ENCODE measurements at places on chromosomes 6 and 20.

GRCh38 chr20:7195704-7196103, 428.2 kb downstream of the BMP2 start:
- peak; percentile 85 for DNase-seq

DNA sequence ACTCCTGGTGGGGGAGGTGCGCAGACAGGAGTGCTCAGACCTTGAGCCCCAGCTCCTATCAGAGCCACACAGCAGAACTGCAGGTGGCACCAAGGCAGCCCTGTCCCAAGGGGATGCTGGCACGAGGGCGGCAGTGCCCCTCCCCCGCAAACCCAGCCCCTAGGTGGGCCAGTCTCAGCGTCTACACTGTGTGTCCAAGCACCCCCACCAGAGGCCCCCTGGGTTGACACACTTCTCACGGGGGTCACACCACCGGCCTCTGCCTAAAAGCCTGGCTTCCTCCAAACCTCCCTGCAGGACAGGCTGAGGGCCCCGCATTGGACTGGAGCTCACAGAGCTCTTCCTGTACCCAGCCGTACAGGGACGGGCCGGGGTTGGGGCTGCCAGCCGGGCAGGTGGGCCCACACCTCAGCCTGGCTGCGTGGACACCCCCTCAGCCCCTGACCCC, 8.1 kb downstream of the SLC2A4RG start:
- no peak for DNase-seq

- DNase-seq = no peak
Measured at GRCh38 chr20:37864298-37864697, 38.6 kb upstream of the VSTM2L start.

GRCh38 chr6:6582131-6582530, 6.4 kb upstream of the LY86 start:
- no peak for DNase-seq

DNA sequence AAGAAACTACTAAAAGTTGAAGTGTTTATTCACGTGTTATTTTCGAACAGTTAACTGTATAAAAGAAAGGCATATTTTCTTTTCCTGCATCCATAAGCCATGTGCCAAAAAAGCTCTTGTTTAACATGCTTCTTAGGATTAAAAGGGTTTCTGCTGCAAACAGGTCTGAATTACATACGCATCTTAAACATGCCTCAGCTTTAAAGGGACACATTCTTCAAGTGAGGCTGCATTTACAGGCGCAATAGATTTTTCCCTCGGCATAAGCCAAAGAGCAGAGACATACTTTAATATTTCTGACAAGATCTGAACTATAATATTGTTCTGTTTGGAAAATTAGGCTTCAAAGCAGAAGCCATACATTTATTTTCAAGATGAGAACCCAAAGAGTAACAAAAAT, 39.4 kb downstream of the PDE7B start:
- DNase-seq = no peak

DNA sequence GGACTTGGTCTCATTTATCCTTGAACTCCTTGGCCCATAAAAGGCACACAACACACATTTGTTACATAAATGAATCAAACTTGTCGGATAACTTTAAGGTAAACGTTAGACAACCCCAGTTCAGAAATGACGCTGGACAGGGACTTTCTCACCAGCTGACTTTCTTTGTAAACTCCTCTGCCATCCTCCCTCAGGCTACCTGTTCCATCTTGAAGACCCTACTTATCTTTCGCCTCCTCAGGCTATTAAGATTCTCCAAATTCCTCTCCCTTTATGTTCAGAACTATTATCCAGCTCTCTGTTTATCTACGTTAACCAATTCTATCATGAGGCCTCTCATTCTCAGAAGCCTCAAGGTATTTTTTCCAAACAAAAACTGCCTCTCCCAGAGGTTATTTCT, 47.7 kb upstream of the KIF16B start:
- DNase-seq = no peak

DNA sequence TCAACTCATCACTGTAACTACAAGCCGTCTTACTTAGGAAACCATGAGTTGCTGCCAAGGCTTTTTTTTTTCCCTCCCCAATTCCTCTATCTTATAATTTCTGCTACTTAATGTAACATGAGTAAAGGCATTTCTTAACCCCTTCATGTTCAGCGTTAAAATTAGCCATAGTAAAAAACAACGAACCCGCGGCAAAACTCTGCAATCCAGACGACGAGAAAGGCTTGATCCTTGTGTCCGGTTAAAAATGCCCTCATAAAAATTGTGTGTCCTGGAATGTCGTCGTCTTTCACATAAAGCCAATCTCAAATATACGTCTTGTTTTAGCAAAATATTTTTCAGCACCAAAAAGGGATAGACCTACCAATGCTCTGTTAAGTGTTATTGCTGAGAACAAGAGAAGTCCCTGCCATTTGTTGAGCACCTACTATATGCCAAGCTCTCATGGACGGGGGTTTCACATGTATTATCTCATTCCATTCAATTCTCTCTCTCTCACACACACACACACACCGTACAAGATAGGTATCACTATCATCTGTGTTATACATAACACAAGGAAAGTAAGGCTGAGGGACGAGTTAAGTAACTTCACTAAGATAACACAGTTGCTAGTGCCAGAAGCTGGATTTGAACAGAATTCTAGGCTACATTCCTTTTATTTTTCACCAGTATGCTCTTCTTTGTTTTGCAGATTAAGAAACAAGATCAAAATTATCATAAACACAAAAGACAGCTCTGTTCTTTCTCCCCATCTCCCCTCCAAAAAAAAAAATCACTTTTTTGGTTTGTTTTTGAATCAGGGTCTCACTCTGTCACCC, 683 bp upstream of the ARHGAP18 start:
- no peak for DNase-seq

GRCh38 chr6:26216886-26217713, 129.9 kb downstream of the HFE start:
- peak; percentile 90 for DNase-seq

DNA sequence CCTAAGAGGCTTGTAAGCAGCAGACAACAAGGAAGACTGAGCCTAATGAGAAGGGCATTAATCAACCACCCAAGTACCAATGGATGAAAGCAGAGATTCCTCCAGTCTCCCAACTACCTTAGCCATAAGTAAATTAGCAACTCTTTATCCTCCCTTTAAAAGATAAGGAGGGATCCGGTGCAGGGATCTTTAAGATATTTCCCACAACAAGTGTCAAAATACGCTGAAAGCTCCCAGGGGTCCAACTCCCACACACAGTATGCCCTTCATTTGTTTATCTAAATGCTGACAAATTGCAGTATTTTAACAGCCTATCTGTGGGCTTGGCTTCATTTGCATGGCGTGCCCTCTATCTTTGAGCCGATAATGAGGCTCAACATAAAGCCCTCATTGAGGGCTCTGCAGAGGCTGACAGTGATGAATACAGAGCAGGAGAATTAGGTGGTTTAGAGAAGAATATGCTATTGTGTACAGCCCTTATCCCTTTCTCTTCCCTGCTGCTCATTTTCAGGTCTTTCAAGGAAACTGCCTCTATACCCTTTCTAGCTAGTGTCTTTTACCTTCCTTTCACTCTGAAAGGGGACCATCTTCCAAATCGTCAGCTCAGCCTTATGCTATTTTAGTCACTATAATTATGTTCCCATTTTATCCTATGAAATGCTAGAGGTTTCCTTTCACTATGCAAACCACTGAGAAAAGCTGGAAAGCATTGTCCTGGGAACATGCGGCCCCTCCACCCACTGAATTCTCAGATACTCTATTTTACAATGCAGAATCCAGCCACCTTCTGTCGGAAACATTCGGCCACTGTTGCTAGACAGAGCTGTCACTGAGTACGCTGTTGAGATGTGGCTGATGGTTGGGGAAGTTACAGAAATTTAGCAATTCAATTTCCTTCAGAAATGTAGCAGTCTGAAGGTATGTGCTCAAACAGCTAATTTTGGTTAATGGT, 575.2 kb upstream of the JAG1 start:
- no peak for DNase-seq

DNA sequence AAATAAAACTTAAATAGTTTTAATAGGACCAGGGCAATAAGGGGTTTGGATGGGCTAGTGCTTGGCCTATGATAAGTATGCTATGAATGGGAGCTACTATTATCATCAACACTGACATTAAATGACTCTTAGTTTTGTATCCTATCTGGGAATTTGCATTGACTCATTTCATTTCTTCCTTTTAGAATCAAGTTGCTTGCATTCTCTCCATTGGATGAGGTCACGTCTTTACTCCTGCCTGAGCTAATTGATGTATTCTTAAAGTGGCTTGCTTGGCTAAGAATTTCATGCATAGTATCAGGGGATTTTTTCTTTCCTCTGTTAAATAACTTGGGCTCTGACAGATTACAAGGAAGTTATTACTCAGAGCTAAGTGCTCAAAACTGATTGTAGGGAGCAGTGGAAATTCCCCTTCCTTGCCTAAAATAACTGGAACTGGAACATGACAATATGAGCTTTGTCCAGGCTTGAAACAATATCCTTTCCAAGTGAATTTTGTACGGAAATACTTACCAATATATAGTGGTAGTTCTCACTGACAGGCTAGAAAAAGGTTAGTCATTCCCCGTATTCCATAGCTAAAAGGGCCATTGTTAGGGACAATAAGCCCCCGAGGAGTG, 169.9 kb downstream of the BCAS1 start:
- DNase-seq = peak; percentile 66

GRCh38 chr6:162907876-162908481, 180.2 kb downstream of the PACRG start:
- DNase-seq = peak; percentile 32

DNA sequence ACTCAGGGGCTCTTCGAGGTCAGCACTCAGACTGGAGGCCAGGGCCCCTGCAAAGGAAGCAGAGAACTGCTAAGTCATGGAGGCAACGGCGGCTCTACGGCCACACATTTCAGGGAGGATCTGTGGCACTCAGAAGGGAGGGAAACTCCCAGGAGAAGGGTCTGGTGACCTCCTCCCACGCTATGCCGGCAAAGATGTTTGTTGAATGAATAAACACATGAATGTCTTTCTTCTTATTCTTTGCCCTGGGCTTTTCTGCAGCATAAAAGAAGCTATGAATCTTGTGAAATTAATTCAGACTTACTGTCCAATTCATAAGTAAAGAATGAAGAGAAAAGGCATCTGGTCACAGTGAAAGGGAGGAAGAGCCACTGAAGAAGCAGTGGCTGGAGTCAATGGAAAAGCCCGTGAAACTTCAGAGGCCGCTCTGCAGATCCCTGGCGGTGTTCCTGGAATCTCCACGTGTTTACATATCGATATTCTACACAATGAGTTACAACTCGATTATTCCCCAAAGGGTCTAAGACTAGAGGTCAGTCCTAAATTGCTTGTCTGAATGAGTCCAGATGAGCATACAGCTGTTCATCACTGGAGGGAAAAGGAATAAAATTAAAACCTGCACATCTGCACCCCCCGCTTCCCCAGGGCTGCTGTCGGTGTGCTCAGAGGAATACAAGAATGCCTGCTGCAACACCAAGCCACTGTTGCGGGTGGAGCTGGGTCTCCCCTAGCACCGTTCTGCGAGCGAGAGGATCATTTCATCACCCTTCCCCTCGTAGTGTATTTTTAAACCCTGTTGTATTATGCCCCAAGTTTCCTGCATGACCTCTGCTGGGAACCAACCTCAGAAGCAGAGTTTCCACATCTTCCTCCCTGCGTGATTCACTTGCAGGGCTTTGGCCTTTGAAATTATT, 25.6 kb downstream of the INSM1 start:
- DNase-seq = peak; percentile 19

All from brain microvascular endothelial cell (primary cell).